H1 (cell line): ENCODE measurements at places on chromosomes 6 and 20. TPM values are rescaled to one million over a fixed set of nuclear protein-coding genes. Genes with fewer than 3 reads are reported as not detected.
A peak's percentile ranks its signal among the peaks of the same experiment; 100 is the strongest.

- no peak for DNase-seq
Observed at GRCh38 chr6:33577106-33577535, 3.0 kb downstream of the BAK1 start.

DNA sequence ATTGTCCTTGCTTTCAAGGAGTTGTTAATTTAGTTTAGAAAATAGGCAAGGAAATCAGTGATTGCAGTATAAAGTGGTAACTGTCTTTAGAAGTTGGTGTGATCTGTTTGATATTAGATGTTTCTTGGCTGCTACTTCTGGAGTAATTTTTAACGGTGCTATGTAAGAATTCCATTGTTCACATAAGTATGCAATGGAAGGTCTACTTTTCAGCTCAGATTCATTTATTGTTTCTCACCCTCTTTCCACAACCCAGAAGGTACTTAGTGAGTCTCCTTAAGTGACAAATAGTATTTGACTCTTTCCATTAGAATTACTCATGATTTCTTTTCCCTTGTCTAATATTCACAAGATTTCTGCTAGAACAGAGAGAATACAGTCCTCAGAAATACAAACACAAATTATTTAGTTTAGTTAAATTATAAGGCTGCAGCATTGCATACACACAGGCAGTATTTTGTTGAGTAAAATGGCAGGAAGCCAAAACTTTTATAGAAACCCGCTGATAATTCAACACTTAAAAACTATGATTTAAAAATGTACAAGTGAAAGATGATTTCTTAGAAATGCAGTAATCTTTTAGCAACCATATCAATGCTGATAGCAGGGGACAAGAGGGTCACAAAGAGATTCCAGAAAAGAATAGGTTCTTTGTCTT, 554.3 kb downstream of the CD109 start:
- no peak for DNase-seq

DNA sequence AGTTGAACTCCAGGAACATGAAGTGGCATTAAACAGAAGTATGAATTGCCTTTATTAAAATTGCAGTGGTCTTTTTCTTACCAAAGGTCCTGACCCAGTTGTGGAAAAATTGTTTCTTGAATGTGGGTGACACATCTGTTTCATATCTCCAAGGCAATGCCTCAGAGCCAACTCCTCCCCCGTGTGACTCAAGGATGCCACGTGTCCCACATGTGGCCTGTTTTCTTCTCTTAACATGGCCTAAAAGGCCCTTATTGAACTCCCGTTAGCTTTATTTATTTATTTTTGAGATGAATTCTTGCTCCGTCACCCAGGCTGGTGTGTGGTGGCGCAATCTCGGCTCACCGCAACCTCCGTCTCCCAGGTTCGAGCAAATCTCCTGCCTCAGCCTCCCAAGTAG, 128.4 kb upstream of the ESR1 start:
- DNase-seq: no peak

- no peak for DNase-seq
Observed at GRCh38 chr6:148831531-148831930, 84.7 kb downstream of the UST start.

- DNase-seq: no peak
Observed at GRCh38 chr6:144340541-144341371, 55.6 kb downstream of the UTRN start.

DNA sequence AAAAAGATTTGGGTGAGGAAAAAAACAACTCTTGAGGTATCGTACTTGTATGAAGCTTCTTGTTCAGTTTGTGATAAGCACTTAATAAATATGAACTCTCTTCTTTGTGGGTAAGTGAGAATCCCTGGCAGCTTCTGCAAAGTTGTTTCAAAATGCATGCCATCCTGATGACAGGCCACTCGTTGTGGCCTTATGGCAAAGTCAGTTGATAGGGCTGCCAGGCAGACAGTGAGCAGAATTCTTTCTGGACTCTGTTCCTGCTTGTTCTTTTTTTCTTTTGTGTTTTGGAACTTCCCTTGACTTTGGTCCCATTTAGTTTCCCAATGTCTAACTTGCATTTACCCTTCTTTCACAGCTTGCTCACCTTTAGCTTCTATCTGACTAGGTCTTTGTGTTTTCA, 983.5 kb upstream of the FLRT3 start:
- no peak for DNase-seq

GRCh38 chr6:15090145-15090579, 155.7 kb upstream of the JARID2 start:
- no peak for DNase-seq

DNA sequence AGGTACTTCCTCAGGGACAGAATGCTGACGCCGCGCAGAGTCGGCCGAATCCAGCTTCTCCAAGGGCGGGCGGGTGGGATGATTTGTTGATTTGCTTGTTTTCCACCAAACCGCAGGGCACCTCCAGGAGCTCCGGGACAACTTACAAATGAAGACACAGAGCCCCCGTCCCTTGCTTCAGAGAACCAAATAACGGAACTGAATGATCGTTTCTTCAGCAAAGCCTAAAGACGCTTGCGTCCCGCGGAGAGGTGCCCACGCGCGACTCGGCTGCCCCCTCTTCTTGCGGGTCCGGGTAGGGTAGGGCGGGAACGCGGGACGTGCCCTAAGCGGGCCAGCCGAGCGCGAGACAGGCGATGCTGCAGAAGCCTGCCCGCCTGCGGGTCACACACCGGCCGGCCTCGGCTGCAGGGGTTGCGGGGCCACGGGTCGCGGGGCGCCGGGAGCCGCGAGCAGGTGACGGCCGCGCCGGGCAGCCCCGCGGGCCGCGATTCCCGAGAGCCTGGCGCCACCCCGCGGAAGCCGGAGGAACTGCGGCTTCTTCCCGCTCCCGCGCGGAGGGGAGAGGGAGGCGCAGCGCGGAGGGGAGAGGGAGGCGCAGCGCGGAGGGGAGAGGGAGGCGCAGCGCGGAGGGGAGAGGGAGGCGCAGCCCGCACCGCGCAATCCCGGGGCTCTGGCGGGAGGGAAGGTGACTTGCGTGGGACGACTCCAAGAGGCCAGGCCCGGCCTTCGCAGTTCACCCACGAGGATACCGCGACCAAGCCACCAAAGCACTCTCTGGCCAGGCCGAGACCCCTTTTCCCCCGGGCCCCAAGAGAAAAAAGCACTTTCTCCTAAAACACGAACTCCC, 7.7 kb upstream of the FOXF2 start:
- DNase-seq: peak; percentile 95

- peak; percentile 85 for DNase-seq
Observed at GRCh38 chr6:29553268-29554057, 6.1 kb downstream of the UBD start.

The TSHZ2 gene
- total RNA-seq: 0.30 and 0.48 TPM in 2 replicates

The HLA-DQA1 gene
- total RNA-seq: not detected in 2 replicates

The SLC22A2 gene
- total RNA-seq: 1.2 and 1.4 TPM in 2 replicates

The BMP2 gene
- total RNA-seq: 3.6 and 4.0 TPM in 2 replicates

- DNase-seq: no peak
Observed at GRCh38 chr6:3625980-3626563, 125.4 kb downstream of the PXDC1 start.

- DNase-seq: no peak
Observed at GRCh38 chr20:37670351-37670791, 23.5 kb upstream of the CTNNBL1 start.

DNA sequence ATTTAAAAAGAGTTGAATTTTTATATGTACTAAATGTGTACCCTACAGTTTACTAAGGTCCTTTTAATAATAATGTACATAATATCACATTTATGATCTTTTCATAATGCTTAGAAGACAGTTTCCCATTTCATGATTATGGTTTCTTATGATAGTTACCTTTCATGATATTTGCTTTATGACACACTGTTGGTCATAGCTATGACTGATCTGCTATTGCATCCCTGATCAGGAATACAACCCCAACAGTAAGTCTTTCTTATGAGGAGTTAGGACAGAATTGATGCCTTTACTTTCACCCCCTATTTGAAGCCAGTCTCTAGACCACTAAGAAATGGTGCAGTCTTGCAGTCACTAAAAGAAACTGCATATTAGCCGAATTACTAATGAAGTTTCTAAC, 31.0 kb downstream of the LCA5 start:
- no peak for DNase-seq
